ENCODE measurements at places on chromosomes 6 and 20. TPM values are rescaled to one million over a fixed set of nuclear protein-coding genes. Genes with fewer than 3 reads are reported as not detected.

- DNase-seq = peak; percentile 58
Observed at GRCh38 chr6:63571361-63572043, 778 bp upstream of the LOC128125822 start.

DNA sequence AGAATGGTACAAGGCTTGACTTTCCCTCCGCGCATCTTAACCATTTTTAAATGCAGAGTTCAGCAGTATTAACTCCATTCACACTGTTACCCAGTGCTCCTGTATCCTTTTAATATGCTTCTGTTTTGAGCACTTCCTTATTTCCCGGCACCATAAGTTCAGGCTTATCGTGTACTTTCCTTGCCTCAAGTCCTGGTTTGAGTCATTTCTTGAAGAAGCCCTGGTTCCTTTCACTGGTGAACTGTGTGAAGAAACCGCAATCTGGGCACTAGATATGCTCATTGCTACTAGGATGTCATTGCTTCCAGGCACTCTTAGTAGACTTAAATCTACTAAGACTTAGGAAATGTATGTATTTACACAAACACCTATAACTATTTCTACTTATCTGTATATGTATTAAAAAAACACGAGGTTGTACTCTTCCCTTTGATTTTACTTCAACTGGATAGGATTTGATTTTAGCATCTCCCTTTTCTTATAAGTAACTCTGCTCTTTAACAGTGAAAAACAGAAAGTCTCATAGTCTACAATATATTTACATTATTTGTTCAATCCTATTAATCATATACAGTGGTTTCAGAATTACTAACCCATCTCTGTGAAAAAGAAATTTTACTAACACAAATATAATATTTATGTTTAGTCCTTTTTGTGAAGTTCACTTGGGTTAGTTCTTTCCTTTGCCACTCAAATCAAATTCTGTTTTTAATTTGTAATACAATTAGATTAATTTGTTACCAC lies 135.5 kb downstream of the CDKAL1 start:
- no peak for DNase-seq

DNA sequence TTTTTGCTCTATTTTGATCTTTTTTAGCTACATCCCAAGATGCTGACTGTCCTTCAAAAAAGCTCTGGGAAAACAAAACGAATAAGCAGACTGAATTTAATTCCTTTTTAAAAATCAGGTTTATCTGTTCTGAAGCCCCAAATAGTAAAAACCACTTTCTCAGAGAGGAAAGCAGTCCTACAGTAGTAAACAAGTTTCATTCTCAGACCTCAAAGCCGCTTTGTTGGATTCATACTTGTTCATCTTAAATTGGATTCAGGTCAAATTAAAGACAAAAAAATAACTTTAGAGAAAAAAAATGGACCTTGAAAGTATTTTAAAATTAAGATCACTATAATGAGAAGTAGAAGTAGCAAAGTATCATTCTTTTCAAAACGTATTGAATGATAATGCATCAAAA lies 96.1 kb upstream of the THEMIS start:
- no peak for DNase-seq

DNA sequence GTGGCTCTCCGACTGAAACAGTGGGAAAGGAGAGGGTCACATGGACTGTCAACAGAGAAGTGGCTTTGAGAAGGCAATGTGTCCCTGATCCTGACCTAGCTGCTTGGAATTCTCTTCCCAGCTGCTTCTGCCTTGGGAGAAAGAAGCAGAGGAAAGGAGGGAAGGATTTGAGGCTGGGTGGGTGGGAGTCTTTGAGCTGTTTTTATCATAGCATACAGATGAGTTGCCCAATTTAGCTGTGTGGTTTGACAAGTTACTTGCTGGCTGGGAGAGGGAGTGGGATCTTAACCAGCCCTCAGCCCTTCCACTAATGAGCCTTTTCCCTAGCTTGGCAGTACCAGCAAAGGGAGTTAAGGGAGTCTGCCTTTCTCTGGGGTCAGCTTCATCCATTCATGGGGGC lies 51.1 kb upstream of the MYL9 start:
- DNase-seq = no peak

DNA sequence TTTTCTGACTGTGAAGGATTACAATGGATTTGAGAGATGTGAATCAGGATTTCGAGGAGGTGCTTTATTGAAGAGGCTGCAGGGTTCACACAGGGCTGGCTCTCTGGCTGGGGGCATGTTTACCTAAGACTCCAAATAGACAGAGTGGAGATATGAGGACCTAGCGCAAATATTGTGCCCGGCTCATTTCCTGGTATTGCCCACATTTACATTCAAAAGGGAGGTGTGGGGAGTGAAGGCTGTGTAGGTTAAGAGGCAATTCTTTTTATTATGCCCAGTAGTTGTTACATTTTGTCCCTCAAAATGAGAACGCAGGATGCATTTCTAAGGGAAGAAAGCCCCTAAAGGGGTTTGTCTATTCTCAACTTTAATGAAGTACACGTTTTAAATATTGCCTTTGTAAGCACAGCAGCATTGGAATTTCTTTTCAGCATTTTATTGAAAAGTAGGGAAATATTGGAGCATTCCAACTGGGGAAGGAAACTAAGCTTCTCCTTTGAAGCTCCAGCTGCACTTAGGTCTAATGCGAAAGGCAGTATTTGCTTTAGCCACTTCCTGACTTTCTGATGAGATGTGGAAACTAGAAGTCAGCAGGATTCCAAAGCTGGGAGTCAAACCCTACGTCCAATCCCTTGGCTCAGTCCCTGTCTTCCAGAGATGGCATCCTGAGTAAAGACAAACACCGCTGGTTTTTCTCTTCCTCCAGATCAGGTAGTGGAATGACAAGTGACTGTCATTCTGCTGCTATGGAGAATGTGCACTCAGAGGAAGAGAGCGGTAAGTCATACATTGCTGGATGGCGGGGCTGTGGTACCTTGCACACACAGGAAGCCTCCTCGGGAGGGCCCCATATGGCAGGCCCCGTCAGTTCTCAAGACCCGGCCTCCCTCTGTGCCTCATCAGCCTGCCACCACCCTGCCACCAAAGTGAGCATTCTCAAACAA lies 70.7 kb downstream of the MYB start:
- DNase-seq = peak; percentile 17

GPLD1 gene
- total RNA-seq = 0.36 TPM

GPSM3 gene
- total RNA-seq = 3.1 TPM

DNA sequence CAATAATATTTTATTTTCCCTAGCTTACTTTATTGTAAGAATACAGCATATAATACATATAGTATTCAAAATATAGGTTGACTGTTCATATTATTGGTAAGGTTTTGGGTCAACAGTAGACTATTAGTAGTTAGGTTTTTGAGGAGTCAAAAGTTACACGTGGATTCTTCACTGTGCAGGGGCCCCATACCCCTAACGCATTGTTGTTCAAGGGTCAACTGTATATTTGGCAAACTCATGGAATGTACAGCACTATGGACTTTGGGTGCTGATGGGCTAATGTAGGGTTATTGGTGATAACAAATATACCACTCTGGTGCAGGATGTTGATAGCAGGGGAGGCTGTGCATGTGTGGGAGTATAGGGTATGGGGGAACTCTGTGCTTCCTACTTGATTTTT lies 397.2 kb downstream of the BCKDHB start:
- no peak for DNase-seq

PRELID3B gene
- total RNA-seq = 196 TPM

CFAP206 gene
- total RNA-seq = 0.43 TPM

ZNF391 gene
- 3.3 TPM for total RNA-seq

GSTA2 gene
- total RNA-seq = not detected

GRCh38 chr6:31175971-31176370 lies 5.5 kb upstream of the POU5F1 start:
- DNase-seq = peak; percentile 73

GRCh38 chr6:143595251-143596036 lies 82.3 kb upstream of the PHACTR2 start:
- no peak for DNase-seq

DNA sequence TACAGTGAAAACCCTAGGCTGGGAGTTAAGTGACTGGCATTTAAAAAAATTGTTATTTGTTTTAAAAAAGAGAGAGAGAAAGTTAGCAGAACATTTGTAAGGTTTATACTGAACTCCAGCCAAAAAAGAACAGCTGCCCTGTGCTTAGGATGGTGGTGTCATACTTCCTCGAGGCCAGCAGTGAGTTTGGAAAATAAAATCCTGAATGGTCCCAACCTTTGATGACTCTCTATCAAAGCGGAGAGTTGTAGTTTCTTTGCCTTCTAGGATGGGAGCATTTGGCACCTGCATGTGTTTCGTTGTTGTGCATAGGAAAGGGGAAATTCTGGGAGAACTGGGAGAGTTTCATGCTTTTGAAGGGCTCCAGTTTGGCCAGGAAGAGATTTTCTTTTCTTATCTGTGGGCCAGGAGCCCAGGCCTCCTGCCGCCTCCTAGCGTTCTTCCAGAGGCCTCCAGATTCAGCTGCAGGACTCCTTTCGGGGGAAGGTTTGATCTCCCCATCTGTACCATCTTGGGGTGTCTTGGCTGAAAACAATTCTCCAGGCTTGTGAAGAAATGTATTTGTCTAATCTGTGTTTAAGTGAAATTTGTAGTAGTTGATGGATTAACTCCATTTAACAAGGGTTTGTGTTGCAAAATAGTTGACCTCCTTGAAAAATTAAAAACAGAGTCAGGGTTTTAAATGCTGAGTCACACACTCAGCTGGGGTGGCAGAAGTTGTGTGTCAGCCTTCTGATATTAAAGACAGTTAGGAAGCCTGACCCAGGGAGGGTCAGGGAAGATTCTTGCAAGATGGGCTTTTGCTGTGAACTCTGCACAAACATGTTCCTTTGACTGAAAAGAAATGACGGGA lies 63.4 kb downstream of the TXNDC5 start:
- DNase-seq = no peak

DNA sequence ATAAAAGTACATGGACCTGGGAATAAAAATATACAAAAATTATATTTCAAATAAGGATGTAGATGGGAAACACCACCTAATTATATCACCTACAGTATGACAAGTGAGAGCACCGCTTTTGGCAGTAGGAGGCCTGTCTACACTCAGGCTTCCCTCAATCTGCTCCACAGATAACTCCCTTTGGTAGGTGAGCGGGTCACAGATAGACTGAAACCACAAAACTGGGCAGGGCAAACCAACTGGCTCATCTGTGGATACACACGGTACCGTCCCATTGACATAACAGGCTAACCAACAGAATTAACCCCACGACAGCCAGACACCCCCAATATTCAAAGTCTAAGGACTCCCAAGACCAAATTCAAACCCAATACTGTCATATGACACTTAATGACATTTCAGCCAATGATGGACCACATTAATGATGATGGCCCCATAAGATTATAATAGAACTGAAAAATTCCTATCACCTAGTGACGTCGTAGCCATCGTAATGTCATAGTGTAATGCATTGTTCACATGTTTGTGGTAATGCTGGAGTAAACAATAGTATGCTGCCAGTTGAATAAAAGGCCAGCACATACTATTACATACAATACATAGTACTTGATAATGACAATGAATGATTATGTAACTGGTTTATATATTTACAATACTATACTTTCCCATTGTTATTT lies 109.7 kb downstream of the MBOAT1 start:
- DNase-seq = no peak

HLA-DRB1 gene
- total RNA-seq = not detected

DNA sequence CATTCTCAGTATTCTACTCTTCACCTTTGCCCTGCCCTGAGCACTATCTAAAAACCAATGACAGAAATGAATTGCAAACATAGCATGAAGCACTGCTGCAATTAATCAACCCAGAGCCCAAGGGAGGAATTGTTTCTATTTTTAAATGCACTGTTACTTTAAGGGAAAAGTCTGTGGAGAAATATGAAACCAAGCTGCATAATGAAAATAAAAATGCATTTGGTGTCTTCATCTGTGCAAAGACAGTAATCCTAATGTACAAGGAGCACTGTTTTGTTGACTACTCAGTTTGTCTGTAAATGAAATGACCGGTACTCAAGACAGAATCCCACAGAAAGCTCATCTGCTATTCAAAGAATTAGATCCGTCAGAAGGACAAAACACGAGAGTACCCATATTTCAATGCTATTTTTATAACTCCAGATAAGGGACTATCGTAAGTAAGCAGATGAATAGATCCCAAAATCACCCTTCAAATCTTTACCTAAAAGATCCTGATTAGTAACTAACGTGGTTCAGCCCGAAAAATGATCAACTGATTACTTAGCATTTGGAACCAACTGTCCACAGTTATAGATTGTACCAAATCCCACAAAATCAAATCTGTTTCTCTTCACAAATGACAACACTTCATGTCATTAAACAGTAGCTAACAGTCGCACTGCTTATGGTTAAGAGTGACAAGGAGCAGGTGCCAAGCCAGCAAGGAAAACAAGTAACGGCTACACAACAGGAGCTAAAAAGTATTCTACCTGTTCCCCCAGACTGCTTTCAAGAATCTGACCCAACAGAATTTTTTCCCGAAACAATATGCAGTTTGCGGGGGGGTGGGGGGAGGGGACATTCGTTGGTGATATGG lies 2.4 kb downstream of the KIF13A start:
- no peak for DNase-seq

DNA sequence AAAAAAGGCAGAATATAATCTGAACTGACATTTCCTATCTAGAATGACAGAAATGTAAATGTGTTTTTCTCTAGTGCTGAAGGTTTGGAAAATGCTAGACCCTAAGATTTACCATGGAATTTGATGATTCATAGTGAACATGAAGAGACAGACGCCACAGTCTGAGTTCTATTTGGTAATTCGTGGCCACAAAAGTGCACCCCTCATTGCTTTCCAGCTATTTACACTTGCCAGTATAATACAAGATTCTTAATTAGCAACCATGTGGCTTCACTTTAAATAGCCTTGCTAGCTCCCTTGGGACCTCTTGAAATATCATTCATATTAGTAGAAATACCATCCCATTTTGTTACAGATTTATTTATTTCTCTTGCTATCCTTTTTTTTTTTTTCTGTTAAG lies 636.8 kb downstream of the PRKN start:
- peak; percentile 14 for DNase-seq

DNA sequence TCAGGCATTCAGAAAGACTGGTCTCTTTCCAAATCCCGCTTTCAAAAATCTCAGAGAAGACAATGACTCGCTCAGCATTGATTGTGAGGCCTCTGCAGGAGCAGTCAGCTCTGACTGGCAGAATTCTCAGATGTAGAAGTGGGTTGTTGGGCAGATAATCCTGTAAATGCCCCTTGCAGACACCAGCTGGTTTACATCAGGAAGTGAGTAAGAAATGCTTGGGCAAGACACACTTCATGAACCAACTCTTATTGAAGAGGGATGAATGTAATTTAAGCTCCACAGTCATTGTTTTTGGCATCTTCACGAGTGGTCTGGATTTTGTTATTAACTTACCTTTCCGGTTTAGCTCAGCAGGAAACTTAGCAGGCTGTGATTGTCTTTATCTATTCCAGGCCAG lies 166.6 kb downstream of the PLCB4 start:
- DNase-seq = peak; percentile 53

All from A172 (cell line).